ENCODE measurements at places on chromosomes 12 and 14.

- no peak for DNase-seq
Measured at GRCh38 chr12:31906557-31907301, 52.5 kb upstream of the RESF1 start.

DNA sequence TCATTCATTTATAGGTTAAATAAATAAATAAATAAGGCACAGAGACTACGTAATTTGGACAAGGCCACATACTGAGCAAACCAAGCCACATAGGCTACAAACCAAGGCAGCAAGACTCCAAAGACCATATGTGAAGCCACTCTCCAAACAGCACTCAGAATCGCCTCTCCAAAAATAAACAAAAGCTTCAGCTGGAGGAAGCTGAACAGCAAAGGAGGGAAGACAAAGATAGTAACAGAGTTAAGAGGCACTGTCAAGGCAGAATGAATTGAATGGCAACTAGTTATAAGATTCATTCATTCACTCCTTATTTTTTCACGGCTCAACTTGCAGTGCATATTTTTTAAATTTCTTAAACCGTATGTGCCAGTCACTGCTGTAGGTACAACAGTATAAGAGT lies 200.5 kb upstream of the GRIP1 start:
- no peak for DNase-seq

DNA sequence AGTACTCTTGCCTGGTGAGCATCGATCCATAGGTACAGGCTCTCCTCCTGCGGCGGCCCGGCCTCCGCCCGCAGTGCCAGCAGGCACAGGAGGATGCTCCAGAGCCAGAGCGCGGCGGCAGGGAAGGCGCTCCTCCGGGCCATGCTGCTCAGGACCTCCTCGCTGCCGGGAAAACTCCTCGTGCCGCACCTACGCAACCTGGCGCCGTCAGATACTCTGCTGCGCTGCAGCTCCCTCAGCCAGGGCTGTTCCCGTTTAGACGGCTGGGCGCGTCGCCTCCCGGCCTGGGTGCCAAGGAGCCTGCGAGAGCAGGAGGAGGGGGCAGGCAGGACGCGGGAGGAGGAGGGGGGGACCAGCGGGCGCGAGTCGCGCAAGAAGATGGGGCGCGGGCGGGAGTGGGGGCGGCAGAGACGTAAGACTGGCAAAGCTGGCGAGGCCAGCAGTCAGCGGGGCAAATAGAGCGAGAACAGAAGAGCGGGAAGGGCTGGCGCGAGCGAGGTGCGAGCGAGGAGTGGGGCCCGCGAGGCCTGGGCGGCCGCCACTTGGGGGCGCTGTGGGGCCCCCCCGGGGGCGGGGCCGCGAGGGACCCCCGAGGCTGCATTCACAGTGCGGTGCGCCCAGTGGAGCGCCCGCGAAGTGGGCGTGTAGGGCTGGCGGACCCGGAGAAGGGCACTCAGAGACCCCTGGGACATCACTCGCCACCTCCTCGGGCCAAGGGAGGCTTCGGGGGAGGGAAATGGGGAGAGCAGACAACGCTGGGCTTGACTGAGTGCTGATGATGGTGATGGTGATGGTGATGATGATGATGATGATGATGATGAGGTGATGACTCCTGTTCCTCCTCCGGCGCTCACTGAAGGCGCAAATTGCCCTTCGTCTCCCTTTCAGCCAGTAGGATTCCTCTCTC lies at the start of gene WIF1:
Gene WIF1 (minus strand): TSS at position 257 of the 907 bp plus-strand sequence. CDS start 114 bp downstream, at position 143.
- DNase-seq, result peak; percentile 16

- no peak for DNase-seq
Measured at GRCh38 chr12:115752913-115753726, 524.4 kb downstream of the MED13L start.

GRCh38 chr14:57405562-57405961 lies 15.2 kb downstream of the NAA30 start:
- DNase-seq, result no peak

Measured in stimulated activated CD4-positive, alpha-beta T cell treated with anti-CD3 and anti-CD28 coated beads, Interleukin-4, amount 100 ng/mL, for 1 hour (primary cell).